ENCODE measurements at places on chromosomes 7 and 10. TPM values are rescaled to one million over a fixed set of nuclear protein-coding genes. Genes with fewer than 3 reads are reported as not detected.

The PRLHR gene
- not detected for total RNA-seq

The RADIL gene
- total RNA-seq, result 0.29 TPM

The THNSL1 gene
- total RNA-seq, result 3.2 TPM

GRCh38 chr7:101017064-101017777, 2.7 kb upstream of the MUC17 start:
- DNase-seq, result peak; percentile 98

DNA sequence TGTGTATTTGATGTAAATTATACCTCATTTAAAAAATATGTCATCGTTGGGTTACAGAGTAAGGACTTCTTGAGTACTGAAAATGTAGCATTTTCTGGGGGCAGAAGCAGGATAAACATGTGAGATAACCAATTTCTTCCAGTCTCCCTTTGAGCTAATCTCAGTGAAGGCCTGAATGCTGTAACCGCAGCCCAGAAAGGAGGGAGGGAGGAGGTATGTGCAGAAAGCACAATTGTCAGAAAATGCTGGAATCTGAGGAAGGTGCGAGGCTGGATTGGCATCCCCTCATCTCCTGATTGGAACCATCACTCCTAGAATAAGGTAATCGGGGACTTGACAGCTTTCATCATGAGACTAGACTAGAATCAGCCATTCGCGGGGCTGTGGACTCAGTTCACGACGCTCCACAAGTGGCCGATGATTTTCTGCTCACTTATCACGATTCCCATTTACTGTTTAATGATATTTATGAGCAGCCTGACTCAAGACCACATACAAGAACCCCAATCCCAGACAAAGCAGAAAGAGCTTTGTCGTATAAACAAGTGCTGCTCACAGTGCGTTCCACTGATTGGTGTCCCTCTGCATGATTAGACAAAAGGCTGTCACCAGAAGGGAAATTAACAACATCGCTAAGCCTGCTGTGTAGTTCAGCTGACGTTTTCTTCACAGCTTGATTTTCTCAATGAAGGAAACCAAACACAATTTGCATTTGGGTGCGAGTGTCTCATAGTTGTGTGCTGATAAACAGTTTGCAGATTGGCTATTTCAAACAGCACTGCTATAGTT, 93.2 kb downstream of the SVIL start:
- DNase-seq, result no peak

DNA sequence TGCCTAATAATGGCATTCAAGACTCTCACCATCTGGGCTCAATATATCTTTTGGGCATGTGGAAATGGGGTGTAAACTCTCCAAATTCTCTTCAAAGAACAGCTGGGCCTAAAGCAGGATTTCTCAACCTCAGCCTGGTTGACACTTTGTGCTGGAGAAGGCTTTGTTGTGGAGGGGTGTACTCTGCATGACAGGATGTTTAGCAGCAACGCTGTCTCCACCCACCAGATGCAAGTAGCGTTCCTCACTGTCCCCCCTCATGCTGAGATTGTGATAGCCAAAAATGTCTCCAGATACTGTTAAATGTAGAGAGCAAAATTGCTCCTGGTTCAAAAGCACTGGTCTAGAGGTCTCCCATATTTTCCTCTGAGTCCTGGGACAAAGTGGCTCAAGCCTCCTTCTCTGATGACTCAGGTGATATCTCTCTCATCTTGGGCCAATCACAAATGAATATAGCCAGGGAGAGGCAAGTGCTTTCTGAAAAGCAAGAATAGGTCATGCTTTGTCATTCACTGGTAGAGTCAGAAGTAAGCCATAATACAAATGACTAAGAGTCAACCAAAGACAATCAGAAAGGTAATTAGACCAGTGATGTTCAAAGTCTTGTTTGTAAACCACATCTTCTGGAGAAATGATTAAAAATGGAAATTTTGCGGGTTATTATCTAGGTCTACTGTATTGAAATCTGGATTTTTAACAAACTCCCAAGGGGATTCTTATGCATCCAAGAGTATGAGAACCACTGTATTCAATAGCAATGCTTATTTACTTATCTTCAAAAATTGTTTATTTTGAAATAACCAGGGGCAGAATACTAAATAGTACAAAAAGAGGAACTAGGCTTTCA, 330.8 kb downstream of the PTEN start:
- DNase-seq, result no peak

DNA sequence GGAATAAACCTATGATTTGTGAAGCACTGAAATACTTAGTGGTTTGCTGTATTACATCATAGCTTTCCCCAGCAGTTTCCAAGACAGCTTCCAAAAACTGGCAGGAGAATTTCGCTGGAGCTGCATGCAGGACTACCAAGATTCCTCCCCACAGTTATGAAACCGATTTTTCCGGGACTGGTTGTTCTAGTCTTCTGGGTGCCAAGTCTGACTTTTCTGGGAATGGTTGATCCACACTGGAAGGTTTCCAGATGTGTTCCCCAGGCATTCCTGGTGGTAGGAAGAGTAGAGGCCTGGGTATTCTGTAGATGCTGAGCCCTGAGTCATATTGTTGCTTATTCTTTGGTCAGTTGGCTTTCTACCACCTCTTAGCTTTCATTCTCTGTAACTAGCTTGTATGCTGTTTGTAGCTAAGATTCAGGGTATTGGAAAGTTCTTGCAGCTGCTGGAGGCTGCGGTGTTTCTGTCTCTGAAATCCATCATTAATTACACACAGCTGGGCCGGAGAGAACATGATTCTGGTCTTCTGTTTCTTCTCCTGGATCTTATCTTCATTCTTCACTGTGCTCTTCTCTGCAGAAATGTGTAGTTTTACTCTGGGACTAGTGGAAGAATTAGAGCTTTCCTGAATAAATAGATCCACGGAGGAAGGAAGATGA, 6.3 kb downstream of the ABCC2 start:
- DNase-seq, result peak; percentile 83

All from osteoblast (primary cell).